ENCODE measurements at places on chromosomes 1 and 21. TPM values are rescaled to one million over a fixed set of nuclear protein-coding genes. Genes with fewer than 3 reads are reported as not detected.
A peak's percentile ranks its signal among the peaks of the same experiment; 100 is the strongest.

DNA sequence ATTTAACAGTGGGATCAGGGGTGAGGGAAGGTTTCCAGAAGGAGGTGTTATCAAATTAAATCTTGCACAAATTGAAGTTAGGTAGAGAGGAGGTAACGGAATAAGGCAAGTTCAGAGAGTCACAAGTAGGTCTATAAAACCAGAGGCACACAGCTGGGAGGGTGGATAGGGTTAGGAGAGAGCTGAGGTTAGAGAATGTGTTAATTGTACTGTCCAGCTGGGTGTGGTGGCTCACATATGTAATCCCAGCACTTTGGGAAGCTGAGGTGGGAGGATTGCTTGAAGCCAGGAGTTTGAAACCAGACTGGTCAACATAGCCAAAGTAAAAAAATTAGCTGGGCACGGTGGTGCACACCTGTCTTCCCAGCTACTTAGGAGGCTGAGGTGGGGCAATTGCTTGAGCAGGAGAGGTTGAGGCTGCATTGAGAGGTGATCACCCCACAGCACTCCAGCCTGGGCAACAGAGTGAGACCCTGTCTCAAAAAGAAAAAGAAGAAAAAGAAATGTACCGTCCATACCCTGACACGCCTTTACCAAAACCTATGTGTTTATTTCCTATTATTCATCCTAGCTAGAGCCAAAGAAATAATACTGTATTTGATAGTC is 20.2 kb downstream of the SPATA45 start:
- DNase-seq = no peak

DNA sequence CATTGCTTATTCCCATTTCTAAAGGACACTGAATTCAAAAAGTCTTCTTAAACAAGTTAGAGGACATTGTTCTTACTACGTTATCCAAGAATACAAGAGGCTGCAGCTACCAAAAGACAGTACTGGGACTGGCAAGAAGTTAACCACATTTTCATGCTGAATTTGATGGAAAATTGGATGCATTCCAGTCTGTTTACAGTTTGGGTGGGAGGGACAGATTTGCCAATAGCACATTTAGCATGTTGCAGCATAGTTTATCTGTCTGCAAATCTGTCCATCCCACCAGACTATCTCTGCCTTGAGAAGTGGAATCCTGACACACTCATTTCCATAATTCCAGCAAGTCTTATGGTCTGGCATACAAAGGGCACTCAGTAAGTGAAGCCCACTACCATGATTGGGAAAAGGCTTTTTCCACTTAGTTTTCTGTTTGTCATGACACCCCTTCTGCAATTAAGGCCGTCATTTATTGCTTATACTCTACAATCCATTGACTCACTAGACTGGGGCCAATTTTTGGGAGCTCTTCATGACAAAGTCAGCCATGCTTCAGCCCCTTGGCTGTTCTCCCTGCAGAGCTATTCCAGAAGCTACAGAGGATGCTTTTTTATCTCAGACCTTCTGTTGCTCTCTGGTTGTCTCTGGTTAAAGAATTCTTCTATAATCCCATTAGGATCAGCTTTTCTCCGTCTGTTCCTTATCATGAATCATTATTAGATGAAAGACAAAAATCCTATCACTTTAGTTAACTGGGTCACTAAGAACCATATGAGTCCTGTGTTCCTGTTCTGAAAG is 355.8 kb upstream of the PTBP2 start:
- DNase-seq = no peak

DNA sequence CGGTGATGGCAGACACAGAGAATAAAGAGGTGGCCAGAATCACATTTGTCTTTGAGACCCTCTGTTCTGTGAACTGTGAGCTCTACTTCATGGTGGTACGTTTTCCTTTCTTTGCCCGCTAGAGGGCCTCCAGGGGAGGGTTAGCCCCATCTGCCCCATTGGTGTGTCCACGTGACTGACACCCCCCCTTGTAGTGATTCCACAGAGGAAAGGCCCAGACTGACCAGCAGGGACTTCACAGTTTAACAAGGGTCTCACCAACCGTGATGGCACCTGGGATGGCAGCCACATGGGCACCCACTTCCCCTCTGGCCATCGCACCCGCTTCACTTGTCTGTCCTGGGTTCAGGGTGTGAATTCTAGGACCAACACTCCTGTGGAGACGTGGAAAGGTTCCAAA is 22.3 kb upstream of the SARS1 start:
- no peak for DNase-seq

DNA sequence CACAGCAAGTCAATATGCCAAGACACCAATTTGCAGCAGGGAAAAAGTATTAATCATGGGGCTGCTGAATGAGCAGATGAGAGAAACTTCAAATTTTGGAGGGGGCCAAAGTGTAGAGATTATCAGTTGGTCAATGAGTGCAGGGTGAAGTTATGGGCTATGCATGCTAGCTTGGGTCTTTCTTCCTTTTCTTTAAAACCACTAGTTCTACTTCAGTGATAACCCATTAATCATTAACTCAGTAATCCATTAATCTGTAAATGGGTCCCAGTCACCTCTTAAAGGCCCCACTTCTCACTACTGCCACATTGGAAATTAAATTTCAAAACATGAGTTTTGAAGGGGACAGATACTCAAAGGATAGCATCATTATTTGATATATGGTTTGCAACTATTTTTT is 688.6 kb upstream of the ADGRL4 start:
- no peak for DNase-seq

TNFRSF18 gene
- total RNA-seq = 1.2 TPM

CACNA1S gene
- total RNA-seq = not detected

SLC45A1 gene
- 3.6 TPM for total RNA-seq

GRCh38 chr1:68917456-68917855 is 420.6 kb upstream of the DEPDC1 start:
- no peak for DNase-seq

DNA sequence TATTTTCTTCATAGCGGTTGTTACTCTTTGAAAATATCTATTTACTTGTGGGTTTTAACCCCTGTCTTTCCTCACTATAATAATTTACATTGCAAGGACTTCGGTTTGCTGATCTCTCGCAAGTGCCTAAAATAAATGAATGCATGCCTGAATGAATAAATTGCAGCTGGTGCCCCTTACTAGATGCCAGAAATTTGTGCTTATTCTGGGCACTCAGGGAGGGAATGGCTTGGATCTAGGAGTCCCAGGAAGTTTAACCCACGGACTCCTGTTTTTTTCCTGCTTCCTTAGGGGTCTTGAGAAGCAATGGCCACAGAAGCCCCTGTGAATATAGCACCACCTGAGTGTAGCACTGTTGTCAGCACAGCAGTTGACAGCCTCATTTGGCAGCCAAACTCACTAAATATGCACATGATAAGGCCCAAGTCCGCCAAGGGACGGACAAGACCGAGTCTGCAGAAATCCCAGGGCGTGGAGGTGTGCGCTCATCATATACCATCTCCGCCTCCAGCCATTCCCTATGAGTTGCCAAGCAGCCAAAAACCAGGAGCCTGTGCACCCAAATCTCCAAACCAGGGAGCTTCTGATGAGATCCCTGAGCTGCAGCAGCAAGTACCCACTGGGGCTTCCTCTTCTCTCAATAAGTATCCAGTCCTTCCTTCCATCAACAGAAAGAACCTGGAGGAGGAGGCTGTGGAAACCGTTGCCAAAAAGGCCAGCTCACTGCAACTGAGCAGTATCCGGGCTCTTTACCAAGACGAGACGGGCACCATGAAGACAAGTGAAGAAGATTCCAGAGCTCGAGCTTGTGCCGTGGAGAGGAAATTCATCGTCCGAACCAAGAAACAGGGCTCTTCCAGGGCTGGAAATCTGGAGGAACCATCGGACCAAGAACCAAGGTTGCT is 4.2 kb upstream of the PLA2G2C start:
- DNase-seq = peak; percentile 65

GRCh38 chr1:234705615-234706014 is 95.6 kb upstream of the IRF2BP2 start:
- no peak for DNase-seq

ECM1 gene
- total RNA-seq = 44.5 TPM

GRCh38 chr1:221045842-221046831 is 166.9 kb downstream of the HLX start:
- DNase-seq = no peak

- DNase-seq = no peak
Observed at GRCh38 chr1:229280921-229281320, 10.0 kb downstream of the RAB4A start.

- peak; percentile 25 for DNase-seq
Observed at GRCh38 chr1:153592748-153593147, 20.2 kb downstream of the S100A16 start.

BRDT gene
- total RNA-seq = 0.55 TPM

- peak; percentile 54 for DNase-seq
Observed at GRCh38 chr1:35660581-35661473, 19.5 kb upstream of the PSMB2 start.
